Activated gamma-delta T cell (primary cell): ENCODE measurements at places on chromosomes 12 and 14.

DNA sequence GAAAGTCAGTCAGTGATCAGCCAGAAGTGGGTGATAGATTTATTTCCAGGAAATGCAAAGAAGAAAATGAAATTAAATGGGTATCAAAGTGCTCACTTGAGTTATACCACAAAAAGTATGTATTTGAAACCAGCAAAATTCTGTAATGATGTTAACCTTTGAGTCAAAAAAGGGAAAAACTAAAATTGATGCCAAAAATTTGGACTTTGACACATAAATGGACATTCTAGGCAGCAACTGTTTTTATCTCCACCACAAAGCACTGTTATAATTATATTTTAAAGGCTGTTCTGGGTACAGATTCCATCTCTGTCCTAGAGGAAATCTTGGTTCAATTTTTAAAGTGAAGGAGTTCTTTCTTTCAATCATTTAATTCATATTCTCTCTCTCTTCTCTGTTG is 31.7 kb upstream of the KCNJ8 start:
- no peak for DNase-seq

- DNase-seq = no peak
These were observed 80.3 kb downstream of the SYNE2 start for GRCh38 chr14:63933110-63933509.

GRCh38 chr12:24233519-24234246 is 284.2 kb upstream of the SOX5 start:
- DNase-seq = no peak

DNA sequence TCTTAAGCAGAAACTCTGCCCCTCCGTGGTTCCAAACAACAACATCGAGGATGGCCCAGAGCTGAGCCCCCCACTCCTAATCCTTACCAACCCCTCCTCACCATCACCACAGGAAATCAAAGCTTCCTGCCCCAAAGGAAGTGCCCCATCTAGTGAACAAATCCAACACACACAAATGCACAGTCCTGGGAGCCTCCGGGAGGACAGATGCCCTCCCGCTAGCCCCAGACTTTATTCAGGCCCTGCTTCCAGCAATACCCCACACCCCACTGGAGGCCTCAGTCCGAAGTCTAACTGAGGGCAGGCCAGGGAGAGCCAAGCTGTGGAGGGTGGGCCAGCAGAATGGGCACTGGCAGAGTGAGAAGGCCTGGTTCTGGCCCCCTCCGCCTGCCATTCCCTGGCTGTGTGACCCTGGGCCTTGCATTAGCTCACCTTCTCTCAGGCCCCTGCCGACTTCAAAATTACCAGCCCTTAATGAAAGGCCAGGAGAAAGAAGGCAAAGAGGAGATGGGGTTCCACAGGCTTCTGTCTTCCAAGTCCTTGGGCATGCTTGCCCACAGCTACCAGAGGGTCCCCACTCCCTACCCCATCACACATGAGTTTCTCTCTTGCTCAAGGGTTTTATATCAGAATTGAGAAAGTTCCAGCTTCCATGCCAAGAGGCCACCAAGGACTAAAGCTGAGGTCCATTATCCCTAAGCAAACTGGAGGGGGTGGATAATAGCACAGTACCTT is 2.3 kb downstream of the HDAC7 start:
- no peak for DNase-seq

DNA sequence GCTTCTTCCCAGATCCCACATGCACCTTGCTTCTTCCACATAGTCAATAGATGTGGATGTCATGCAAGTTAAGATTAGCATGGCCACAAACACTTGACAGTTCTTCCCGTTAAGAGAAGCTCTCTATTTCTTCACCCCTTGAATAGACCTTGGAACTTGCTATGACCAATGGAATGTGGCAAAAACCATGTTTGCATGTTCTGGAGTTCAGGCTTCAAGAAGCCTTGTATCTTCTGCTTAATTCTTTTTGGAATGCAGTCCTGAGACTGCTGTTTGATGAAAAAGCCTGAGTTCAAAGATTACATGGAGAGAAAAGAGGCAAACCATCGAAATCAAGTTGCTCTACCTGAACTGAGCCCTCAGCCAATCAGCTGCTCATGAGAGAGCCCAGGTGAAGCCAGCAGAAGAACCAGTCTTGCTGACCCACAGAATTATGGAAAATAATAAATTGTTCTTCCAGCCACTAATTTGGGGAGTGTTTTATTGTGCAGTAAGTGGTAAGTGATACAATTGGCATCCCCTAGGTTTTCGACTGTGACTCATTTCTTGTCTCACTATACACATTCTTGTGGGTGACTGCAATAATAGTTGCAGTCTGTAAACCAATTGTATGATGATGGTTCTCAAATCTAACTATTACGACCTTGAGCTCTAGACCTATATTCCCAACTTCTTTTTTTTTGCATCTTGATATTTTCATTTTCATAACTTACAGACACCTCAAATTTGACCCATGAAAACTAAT is 12.6 kb downstream of the RASSF9 start:
- DNase-seq = no peak
